ENCODE measurements at places on chromosomes 4 and X.

- no peak for DNase-seq
Observed at GRCh38 chr4:105345358-105345757, 128.5 kb downstream of the PPA2 start.

GRCh38 chr4:73208376-73208775, 50.2 kb downstream of the ANKRD17 start:
- DNase-seq: peak; percentile 33

DNA sequence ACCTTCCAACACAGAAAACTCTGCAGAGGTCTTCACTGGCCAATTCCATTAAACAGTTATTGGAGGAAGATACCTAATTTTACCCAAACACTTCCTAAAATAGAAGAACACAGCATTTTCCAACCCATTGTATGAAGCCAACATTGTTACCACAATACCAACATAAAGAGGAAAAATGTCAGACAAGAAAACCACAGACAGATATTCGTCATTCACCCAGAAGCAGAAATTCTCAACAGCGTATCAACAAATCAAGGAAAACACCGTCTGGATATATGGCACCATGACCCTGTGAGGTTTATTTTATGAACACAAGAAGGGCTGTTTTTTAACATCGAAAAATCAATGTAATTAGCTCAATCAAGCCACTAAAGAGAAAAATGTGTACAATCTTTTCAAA, 255.6 kb downstream of the ASMT start:
- no peak for DNase-seq

DNA sequence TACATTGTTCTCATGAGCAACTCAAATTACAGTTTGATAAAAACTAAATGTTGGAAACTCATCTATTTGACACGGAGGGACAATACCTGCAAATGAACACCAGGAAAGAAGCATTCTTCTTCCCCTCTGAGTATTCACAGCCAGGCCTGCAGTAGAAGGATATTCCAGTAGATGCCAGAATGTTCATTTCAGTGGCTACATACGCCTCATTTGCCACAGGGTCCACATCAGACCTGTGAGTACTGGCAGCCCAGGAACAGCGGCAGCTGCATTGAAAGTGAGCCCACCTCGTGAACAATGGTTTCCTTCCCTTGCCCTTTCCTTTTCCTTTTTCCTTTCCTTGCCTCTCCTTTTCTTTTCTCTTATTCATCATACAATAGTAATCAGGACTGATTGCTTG, 81.1 kb upstream of the NEIL3 start:
- DNase-seq: no peak

GRCh38 chrX:49276671-49277534, 7.3 kb downstream of the PPP1R3F start:
- DNase-seq: no peak

All from fibroblast of skin of left quadriceps (primary cell).